ENCODE measurements at places on chromosomes 13 and 19.

DNA sequence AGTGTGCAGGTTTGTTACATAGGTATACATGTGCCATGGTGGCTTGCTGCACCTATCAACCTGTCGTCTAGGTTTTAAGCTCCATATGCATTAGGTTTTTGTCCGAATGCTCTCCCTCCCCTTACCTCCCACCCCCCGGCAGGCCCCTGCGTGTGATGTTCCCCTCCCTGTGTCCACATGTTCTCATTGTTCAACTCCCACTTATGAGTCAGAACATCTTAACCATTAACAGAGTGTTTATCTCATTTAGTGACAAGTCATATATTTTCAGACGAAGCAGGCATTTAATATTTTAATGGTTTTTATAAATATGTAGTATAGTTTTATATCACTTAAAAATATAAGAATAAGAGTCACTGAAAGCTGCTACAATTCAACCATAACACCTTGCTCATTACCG lies 780.5 kb upstream of the ARGLU1 start:
- no peak for DNase-seq

- no peak for DNase-seq
Measured at GRCh38 chr19:10742476-10742875, 24.6 kb downstream of the DNM2 start.

- peak; percentile 80 for DNase-seq
Measured at GRCh38 chr19:41958367-41959055, 610 bp downstream of the RABAC1 start.

GRCh38 chr19:56960959-56961543 lies 120.5 kb upstream of the PEG3 start:
- no peak for DNase-seq

DNA sequence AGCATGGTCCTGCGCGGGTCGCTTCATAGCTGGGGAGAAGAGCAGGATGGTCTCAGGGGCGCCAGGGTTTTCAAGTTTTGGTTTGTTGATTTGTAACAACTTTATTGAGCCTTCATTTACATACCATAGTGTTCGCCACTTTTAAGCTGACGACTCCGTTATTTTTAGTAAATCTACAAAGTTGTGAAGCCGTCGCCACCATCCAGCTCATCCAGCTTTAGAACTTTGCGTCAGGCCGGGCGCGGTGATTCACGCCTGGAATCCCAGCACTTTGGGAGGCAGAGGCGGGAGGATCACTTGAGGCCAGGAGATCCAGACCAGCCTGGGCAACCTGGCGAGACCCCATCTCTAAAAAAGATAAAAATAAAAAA lies 404 bp downstream of the C19orf44 start:
- no peak for DNase-seq

GRCh38 chr13:113843063-113843654 lies 20.7 kb downstream of the GAS6 start:
- DNase-seq, result no peak

DNA sequence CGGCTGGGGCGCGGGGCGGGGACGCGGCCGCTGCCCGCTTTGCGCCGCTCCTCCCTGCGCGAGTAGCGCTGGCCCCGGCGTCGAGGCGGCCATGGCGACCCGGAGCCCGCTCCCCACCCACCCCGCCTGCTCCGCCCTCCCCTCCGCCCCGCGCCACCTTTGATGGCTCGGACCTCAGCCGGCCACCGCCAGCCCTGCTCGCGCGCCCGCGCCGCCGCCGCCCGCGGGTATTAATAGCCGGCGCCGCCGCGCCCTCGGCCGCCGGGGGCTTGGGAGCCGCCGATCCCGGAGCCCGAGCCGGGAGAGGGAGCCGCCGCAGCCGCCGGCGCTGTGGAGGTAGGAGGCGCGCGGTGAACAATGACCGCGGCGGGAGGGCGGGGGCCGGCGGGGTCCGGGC lies 261 bp downstream of the FARP1 start:
- DNase-seq, result no peak

DNA sequence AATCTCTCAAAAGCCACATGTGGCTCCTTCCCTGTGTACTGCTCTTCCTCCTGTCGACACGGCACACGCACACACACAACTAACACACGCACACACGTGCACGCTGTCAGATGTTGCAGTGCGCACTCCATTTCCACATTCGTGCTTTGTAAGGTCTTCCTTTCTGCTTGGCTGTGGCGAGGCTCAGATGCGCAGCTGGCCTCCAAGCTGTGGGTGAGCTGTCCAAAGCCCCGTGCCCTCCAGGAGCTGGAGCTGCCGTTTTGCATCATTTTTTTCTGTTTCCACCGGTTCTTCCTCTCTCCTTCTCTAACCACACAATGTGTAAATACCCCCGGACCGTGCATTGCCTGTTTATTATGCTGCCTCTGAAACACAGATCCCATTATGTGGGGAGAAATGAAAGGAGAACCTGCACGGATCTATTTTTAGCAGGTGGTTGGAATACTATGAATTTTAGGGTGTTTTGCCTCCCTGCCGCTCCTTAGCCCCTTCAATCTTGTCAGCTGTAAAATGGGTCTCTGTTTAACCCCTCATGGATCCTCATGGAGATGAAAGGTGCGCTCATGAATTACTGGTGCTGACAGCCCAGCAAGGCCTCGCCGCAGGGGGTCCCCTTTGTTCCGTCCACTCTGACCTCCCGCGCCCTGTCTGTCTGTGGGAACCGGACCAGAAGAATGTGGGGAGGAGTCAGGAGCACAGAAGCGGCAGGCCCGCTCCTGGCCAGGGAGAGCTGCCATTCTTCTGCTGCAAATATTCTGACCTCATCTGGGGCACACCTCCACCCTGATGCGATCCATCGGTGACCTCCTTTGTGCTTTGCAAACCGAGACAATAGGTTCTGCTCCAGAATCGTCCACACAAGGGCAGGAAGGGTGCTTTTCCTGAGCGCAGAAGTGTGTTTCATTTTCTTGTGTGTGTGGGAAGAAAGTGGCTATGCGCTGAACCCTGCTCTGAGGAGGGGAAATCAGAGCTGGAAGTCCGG lies 137.7 kb downstream of the SOX1 start:
- DNase-seq, result no peak

GRCh38 chr13:110054041-110054440 lies 252.9 kb downstream of the COL4A1 start:
- no peak for DNase-seq

GRCh38 chr13:108948251-108948671 lies 318.9 kb downstream of the MYO16 start:
- DNase-seq, result no peak

DNA sequence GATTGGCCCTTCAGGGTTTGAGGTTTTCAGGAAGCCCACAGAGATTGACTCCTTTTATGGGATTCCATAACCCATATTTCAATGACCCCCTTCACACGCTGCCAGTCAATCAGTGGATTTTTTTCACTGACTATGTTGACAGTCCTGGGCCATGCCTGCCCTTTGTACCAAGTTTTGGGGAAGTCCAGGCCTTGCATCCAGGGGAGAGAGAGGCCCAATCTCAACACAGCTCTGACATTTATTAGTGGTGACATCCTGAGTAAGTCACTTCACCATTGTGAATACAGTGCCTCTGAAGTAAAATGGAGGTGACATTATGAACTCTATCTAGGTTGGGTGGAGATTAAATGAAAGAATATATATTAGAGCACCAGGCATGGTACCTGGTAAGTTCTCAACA lies 181.1 kb downstream of the NUFIP1 start:
- DNase-seq, result no peak

- no peak for DNase-seq
Measured at GRCh38 chr19:33163481-33163880, 30.6 kb upstream of the LRP3 start.

GRCh38 chr19:543910-544608 lies at the start of gene GZMM:
Gene GZMM (plus strand): TSS chr19:544053. CDS start chr19:544072, 19 bp downstream.
- DNase-seq, result peak; percentile 87

DNA sequence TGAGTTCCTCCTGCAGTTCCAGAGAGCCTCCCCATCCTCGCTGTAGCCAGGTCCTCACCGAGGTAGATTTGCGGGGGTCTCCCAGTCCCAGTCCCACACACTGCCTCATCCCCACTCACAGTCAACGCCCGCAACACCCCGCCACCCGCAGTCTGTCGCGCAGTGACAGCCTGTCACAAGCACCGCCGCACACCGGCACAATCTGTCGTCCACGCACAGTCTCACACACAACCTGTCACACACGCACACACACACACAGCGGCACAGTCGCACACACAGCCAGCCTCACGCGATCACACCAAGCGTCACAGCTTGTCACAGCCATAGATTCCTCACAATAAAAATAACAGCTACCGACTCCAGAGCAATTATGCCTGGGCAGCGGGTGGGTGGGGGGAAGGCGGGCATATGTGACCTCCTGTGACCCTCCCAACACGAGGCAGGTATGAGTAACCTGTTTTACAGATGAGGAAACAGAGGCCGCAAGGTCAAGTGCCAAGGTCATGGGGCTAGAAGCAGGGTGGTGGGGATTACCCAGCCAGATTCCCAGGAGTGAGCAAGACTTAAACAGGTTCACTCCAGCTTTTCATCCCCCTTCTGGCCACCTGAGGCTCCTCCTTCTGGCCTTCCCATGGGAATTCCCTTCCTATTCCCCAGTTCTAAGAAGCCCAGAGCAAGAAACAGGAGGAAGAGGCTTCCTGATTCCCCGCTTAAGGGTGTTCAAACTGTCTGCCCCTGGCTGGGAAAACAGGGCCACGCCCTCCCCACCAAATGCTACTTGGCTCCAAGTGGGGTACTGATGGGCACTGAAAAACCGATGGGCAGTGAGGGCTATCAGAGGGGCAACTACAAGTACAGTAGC lies 13.9 kb downstream of the NFIX start:
- no peak for DNase-seq

GRCh38 chr13:90896002-90896401 lies 451.5 kb upstream of the MIR17HG start:
- DNase-seq, result no peak

GRCh38 chr19:50778906-50779430 lies 8.7 kb downstream of the GPR32 start:
- no peak for DNase-seq

- no peak for DNase-seq
Measured at GRCh38 chr13:111120422-111120821, 5.3 kb downstream of the ARHGEF7 start.

DNA sequence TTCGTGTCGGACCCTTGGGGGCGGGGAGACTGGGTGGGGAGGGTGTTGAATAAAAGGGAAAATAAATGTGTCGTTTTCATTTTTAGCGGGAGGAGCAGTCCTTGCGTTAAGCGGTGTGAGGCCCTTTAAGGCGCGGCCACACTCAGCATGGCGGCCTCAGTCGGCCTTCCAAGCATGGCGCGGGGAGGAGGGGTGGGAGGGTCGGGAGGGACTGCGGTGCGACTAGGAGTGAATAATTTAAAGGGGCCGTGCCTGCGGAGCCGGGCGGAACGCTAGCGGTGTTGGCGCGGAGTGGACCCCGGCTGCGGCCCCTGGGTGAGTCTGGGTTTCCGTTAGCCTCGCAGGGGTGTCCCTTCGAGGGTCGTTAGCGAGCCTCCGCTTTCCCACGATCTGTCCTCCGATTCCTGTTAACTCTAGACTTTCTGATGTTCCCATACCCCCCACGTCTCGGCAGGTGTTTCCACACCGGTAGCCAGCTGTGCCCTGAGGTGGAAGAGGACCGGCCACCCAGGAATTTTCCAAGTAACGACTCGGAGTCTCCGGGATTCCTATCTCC lies 1.5 kb upstream of the PNPLA6 start:
- peak; percentile 82 for DNase-seq

DNA sequence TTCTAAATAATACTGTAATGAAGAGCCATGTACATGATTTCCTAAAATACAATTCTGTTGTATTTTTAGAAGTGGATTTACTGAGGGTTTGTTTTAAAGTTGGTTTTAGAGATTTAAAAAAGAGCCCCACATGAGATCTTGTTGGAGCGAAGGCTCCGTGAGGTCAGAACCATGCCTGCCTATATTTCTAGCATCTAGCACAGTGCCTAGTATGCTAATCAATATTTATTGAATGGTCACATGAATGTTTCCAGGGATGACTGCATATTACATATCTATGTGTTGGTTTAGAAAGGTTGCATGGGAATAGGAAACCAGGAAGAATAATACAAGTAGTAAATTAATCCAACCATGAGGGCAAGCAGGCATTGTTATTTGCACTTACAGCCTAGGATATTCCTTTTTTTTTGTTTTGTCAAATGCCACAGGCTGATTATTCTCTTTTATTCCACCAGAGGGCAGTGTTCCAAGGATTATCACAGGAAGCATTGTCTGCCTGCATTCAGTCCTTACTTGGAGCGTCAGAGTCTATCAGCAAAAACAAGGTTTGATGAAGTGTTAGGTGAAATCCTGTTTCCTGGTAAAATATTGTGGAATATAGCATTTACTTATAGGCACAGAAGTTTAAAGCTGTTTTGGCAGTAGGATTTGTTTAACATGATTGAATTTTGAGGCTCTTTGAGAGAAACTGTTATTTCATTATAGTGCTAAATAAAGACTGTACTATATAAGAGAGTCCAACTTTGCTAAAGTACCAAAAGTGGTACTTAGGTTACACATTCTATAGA lies 46.8 kb downstream of the COG3 start:
- peak; percentile 18 for DNase-seq

GRCh38 chr13:99630269-99630898 lies 129.1 kb downstream of the TM9SF2 start:
- no peak for DNase-seq

DNA sequence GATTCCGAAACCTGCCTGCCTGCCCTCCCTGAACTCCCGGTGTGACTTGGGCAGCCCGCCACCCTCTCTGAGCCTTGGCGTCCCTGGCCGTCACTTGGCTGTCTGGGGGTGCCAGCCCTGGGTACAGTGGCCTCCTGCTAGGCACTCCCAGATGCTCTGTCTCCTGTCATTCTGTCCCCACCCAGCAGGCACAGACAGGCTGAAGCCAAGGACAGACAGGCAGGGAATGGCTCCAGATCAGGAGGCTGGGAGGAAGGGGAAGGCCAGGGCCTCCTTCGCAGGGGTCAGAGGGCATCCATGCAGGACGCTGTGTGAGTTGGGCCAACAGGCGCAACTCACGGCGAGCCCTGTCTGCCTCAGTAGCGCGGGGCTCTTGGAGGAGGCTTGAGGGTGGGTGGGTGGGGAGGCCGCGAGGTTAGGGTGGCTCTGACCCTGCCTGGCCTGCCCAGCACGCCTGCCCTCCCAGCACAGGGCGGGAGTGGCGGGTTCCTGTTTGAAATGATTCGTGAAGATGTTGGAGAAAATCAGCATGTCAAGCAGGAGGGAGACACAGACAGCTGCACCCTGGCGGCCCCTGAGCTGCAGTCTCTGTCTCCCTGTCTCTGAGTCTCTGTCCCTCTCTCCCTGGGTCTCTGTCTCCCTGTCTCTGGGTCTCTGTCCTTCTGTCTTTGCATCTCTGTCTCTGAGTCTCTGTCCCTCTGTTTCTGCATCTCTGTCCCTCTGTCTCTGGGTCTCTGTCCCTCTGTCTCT lies 19.7 kb downstream of the KLHL26 start:
- no peak for DNase-seq

All from CD4-positive, alpha-beta T cell treated with Interleukin-15 for 1 hour (primary cell).